Bronchial epithelial cell (primary cell): ENCODE measurements at places on chromosomes 16 and 17. TPM values are rescaled to one million over a fixed set of nuclear protein-coding genes. Genes with fewer than 3 reads are reported as not detected.

Gene SCN4A
- under 0.01 and 0.90 TPM in 2 replicates for total RNA-seq

Gene RNU2-1
- not detected in 2 replicates for total RNA-seq

Gene PPM1D
- total RNA-seq: 3.2 and 3.8 TPM in 2 replicates

Gene MYH8
- not detected in 2 replicates for total RNA-seq

Gene THOC6
- total RNA-seq: 23.7 and 28.4 TPM in 2 replicates

Gene USP7
- total RNA-seq: 41.3 and 48.1 TPM in 2 replicates

Gene CYTH1
- 35.5 and 44.8 TPM in 2 replicates for total RNA-seq

Gene TBC1D3E
- total RNA-seq: 0.77 TPM in 1 of 2 replicates, not detected in the other

Gene TNFRSF17
- not detected in 2 replicates for total RNA-seq

Gene CLEC3A
- not detected in 2 replicates for total RNA-seq

DNA sequence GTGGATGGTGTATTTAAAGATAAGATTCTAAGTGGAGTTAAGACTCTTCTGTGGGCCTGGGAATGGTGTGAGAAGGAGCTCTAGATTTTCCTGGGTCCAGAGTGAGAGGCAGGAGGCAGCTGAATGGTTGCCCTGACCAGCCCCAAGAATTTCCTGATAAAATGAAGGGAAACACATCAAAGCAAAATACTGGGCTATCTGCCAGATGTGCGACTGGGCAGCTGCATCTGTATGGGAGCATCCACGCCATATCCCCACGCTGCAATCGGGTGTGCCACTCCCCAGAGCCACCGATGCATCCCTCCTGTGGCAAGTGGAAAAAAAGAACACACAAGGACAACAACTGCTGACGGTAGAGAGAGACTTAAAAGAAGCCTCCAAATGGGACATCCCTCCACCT is 84.3 kb upstream of the COX10 start:
- DNase-seq: no peak

DNA sequence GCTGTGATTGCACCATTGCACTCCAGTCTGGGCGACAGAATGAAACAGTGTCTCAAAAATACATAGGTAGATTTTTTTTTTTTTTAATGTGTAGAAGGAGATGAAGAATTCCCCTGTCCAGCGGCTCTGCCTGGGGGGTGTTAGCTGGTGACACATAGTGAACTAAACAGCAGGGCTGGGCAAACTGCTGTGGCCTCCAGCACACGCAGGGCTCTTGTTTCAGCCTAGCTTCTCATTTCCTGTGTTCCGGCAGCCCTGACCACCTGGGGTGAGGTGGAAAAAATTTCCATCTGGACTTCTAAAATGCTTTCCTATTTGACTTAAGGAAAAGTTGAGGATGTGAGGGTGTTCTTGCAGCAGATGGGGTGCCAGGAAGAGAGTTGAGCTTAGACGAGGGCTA is 33.3 kb upstream of the RGS9 start:
- DNase-seq: peak; percentile 57

DNA sequence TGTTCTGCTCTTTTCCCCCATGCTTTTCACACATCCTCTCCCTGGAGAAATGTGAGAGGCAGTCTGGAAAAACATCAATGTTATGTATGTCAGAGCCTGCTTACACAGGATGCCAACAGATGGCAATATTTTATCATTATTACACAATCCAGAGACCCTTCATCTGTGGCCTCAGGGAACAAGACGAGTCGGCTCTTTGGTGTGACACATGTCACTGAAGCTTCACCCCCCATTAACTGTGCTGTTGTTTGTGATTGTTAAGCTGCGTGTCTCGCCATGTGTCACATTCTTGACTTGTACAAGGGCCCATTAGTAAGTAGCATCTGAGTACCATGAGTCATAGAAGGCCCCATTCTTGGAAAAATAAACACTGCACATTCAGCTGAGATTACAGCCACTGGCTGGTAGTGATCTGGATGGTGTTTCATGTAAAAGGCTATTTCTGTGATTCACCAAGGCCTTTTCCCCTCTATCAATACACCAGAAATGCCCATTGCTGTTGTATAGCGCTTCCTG is 682.1 kb upstream of the SOX9 start:
- DNase-seq: peak; percentile 99

DNA sequence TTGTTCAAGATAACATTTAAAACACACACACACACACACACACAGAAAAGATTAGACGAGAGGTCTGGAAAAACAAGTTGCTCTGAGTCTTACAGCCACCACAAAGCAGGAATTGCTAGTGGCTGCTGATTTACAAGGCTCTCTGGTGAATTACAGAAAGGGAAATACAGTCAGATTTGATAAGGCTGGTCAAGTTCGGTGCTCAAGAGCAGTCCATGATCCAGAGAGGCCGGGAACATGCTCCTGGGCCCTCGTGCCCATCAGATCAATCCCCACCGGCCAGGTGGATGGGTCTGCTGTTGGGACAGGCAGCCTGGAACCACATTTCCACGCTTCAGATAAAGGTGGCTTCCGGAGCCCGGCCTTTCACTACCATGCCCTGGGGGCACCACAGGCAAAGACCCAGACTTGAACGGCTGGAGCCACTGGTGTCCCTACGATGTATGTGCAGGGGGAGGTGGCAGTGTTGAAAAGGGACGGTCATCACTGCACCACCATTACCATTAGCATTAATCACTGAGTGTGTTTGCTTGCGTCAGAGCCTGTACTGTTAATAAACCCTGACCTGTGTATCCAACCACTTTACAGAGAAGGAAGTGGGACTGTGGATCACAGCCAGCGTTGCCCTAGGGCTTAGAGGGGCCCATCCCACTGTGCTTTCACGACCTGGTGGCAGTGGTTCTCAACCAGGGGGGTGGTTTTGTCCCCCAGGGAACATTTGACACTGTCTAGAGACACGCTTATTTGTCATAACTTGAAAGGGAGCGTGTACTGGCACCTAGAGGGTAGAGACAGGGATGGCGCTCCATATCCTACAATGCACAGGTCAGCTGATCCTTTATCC is 95.1 kb downstream of the XYLT1 start:
- DNase-seq: no peak

- DNase-seq: no peak
Measured at GRCh38 chr17:8801135-8801840, 2.1 kb upstream of the MFSD6L start.

- DNase-seq: no peak
Measured at GRCh38 chr16:72278301-72278700, 106.3 kb upstream of the PMFBP1 start.

DNA sequence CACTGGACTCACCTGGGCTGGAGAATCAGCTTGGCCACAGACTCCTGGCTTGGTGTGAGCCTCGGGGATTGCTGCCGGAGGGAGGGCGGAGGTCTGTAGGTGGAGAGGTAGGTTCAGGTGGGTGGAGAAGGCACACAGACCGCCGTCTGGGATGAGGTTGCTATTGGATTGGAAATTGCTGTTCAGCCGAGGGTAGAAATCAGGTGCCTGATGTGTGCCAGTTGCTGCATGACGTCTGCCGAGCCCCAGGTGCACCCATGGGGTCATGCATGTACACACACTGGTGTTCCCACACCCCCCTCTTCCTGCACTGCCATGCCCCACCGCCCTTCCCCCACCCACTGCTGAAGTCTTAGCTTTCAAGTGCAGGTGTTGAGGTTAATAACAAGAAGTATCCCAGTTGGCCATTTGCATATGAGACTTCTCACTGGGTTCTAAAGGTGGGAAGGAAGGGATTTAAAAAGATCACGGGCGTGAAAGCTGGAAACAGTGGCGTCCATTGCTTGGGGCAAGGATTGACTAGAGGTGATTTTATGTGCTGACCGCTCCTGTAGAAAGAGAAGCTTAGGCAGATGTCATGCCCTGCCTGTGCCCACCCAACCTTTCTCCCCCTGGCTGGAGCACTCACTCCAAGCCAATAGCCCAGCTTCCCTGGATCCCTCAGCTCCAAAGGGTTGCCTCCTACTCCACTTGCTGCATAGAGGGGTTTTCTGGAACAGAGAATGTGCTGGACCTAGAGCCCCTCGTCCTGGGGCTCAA is 193.6 kb downstream of the CCDC182 start:
- no peak for DNase-seq

DNA sequence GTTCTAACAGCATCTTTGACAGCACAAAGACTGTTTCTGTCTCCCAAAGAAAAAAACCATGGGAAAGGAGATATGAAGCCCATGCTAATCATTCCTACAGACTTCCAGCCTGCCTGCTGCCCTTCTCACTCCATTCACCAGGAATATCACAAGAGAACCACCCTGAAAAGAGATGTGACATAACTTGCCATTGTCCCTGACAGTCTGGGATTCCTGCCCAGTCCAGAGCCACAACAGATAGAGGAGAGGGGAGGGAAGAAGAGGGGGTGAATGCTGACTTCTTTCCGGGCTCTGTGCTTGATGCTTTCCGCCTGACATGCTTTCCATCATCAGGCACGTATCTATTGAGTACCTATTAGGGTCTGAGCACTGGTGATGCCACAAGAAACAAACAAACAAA is 31.6 kb upstream of the ASIC2 start:
- DNase-seq: no peak

DNA sequence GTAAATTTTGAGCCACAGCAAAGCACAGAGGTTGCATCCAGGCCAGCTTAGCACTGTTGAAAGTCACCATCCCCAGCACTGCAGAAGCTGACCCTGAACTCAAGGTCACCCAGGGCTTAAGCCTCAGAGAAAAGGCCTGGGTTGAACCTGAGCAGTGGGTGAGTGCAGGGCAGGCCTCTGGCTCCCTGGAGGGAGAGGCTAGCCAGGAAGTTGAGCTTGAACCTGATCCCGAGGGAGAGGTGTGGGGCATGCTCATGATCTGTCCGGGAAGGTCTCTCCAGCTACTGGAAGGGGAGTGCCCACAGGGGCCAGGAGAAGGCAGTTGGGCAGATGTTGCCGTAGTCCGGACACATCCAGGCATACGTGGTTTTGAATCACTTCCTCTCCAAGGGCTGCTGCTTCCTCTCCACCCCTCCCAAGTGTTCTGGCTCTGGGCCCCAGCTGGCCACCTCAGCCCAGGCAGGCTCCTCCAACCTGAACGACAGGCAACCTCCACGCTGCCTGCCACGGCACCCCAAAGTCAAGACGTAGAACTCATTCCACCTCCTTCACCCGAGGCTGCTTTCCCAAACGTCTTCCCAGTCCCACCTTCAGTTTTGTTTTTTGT is 18.4 kb downstream of the CARHSP1 start:
- peak; percentile 90 for DNase-seq

DNA sequence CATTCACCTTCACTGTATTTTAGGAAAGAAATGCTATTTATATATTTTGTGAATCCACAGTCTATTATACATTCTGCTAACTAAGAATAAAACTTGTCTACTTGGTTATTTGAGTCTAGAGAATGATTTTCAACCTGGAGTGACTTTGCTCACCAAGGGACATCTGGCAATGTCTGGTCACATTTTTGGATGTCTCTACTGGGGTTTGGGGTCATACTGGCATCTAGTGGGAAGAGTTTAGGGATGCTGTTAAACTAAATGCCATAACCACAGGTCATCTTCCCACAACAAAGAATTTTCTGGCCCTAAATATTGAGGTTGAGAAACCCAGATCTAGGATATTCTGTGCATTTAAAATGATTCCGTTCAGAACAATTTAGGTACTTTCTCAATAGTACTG is 26.0 kb downstream of the KCNJ16 start:
- DNase-seq: no peak

DNA sequence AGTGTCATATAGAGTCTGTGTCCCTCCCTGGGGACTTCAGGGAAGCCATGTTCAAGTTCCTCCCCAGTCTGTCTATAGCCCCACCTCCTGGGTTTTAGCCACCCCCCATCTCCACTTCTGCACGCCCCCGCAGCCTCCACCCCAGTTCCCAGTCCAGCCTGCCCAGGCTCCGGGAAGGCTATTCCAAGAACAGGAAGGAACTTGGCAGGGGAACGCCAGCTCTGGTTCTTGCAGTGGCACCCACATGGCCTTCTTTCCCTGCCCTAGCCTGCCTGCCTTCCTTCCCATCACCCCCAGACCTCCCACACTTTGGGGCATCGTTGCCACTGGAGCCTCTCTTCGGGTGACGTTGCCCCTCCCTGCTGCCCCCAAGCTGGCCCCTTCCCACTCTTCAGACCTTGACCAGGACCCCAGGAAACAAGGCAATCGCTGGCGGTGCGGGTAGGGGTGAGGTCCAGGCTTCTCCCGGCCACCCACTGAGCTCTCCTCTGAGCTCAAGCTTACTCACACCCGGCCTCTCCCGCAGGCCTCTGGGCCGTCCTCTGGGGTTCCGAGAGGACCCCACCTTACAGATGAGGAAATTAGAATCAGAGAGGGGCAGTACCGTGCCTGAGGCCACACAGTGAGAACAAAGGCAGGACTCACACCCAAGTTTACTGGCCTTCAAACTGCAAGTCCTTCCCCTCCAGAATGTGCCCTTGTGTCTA is 9.2 kb upstream of the CES4A start:
- peak; percentile 26 for DNase-seq

DNA sequence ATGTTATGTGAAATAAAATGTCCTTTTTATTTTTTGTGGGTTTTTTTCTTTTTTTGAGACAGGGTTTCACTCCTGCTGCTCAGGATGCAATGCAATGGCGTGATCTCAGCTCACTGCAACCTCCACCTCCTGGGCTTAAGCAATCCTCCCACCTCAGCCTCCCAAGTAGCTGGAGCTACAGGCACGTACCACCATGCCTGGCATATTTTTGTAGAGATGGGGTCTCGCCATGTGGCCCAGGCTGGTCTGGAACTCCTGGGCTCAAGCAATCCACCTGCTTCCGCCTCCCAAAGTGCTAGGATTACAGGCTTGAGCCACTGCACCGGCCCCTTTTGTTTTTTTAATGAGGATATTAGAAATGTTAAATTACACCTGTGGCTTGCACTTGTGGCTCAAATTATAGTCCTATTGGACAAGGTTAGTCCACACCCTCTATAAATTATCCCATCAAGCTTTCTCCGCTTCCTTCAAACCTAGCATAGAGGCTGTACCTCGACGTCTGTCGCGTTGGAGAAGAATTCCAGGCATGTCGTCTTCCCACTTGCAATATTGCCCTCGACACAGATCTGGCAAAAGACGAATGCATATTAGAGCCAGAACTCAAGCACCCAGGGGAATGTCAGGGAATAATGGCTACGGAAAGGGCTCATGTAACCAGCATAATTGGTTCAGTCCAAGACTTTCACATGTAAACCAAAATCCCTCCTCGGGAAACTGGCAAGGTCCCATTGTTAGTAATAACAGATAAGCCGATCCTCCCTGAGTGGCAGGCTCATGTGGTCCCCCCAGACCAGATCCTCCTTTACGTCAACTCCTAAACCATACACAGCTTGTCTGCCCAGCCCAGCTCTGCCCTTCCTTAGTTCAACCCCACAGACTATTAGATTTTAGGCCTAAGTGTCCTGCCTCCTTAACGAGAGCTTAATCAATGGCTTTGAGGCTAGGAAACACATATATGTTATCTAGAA is 8.2 kb downstream of the TK2 start:
- DNase-seq: no peak

GRCh38 chr16:83366228-83366627 is 441.6 kb upstream of the HSBP1 start:
- no peak for DNase-seq
